Esophagus muscularis mucosa (tissue), 4 donors: ENCODE measurements at places on chromosomes 7 and 10. TPM values are rescaled to one million over a fixed set of nuclear protein-coding genes. Genes with fewer than 3 reads are reported as not detected.

The TBX20 gene
- total RNA-seq = not detected

The MRPS24 gene
- 75.2 TPM for total RNA-seq

The MACC1 gene
- 0.17 TPM for total RNA-seq

The CYP2C9 gene
- total RNA-seq = not detected

The FEZF1 gene
- not detected for total RNA-seq

The PPP1R17 gene
- not detected for total RNA-seq

The CNOT4 gene
- total RNA-seq = 18.6 TPM

The NXPH1 gene
- total RNA-seq = not detected
